Gastrocnemius medialis (tissue), 4 donors: ENCODE measurements at places on chromosomes 7 and 10.
A peak's percentile ranks its signal among the peaks of the same experiment; 100 is the strongest.

- no peak for DNase-seq
These were observed 75.5 kb upstream of the STARD3NL start for GRCh38 chr7:38102507-38102906.

GRCh38 chr7:102170393-102170970 lies 116.2 kb upstream of the SH2B2 start:
- no peak for DNase-seq

DNA sequence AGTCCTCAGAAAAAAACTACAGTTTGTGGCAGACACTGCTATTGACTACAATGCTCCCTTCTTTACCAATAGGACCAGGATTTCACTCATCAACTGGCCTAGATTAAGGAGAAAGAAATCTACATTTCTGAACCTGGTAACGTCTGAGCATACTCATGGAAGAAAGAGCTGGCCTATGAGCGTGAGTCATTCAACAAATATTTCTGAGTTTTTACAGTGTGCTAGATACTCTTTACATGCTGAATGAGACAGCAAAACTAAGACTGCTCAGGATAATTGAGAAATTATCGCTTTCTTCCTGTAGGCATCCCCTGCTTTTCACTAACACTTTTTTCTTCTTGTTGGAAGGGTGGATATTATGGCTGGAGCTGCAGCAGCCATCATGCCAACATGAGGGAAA lies 609.7 kb downstream of the TNS3 start:
- DNase-seq = no peak

GRCh38 chr10:69315610-69316312 lies 37.5 kb downstream of the HK1 start:
- no peak for DNase-seq

DNA sequence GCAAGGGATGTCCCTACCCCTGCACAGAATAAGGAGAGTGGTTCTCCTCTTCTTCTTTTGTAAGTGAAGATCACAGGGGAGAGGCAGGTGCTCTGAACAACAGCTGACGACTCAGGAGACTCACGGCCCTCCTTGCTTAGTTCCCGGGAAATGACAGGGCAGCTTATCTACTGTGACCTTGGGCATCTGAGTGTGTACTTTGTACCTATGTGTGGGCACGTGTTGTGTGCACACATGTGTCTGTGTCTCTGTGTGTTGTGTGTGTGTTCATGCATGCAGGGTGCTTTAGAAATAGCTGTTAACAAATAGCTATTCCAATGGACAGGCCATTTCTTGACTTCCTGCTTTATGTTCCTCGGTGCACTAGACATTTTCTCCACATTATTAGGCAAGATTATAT lies 80.5 kb upstream of the NPS start:
- no peak for DNase-seq

DNA sequence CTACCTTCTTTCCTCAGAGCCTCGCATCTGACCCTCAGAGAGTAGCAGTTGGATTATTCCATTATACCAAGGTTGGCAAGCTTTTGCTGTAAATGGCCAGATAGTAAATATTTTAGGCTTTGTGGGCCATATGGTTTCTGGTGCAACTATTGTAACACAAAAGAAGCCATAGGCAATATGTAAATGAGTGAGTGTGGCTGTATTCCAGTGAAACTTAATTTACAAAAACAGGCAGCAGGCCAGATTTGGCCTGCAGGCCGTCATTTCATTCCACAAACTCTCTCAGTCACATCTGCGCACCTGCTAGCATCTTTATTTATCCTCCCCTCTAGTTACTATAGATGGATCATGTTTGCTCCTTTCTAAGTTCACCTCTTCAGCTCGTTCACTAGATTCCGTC lies 6.7 kb downstream of the ZNF518A start:
- no peak for DNase-seq

- DNase-seq = peak; percentile 56
These were observed 68.8 kb downstream of the KIAA1217 start for GRCh38 chr10:24277771-24278170.

- DNase-seq = no peak
These were observed 288.4 kb downstream of the KCNMA1 start for GRCh38 chr10:77349226-77349625.

DNA sequence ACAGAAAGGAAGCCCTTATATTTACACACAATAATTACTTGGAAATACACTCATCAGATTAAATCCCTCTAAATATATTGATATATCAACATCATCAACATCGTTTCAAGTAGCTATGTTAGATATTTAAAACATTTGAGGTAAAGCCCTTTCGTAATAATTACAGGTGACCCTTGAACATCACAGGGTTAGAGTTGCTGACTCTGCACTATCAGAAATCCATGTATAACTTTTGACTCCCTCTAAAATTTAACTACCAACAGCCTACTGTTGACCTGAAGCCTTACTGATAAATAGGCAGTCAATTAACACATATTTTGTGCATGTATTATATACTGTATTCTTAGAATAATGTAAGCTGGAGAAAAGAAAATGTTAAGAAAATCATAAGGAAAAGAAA lies 34.6 kb upstream of the LRRN3 start:
- DNase-seq = no peak

DNA sequence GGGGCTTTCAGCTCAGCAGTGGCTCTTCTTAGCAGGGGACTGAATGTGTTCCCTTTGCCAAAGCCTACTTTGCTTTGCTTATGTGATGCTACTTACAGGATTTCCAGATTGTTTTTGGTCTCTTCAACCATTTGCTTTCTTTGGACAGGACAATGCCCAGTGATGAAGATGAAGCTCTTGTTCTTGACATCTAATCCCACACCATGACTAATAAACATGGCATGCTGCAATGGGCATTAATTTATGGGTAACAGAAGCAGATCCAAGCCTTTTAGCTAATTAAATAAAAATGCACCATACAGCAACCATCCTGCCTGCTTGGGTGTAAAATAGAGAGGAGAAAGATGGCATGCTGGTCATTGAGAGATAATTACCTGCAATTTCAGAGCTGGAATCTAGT lies 175.5 kb upstream of the ITGB1 start:
- no peak for DNase-seq

DNA sequence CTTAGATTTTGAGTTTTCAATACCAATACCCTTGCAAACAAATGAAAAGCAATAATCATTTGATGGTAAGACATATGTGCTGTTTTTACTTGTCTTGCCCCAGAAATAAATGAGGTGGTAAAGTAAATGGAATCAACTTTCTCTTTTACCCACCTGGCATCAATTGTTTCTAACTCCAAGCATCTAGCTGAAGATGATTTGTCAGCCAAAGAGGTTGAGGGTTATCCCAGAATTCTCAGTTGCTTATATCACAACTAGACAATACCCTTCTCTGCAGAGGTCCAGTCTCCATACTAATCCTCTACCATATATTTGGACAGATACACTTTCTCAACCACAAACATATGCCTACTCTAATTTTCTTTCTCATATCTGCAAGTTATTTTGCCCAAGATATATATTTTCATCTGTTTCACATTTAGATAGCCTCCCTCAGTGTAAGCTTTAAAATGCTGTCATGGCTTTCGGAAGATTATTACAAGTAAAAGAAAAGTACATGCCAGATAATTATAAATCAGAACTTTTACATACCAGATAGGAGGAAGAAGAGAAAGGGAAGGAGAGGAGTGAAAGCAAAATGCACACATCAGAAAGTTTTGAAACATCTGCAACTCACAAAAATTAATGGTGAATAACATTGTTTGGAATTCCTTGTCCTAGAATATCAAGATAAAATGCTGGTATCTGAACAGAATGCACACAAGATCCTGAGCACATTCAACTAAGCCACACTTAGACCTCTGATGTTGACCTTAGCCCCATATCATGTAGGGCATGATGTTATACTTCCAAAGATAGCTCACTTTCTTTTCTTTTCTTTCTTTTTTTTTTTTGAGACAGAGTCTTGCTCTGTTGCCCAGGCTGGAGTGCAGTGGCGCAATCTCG lies 146.6 kb downstream of the REEP3 start:
- no peak for DNase-seq

DNA sequence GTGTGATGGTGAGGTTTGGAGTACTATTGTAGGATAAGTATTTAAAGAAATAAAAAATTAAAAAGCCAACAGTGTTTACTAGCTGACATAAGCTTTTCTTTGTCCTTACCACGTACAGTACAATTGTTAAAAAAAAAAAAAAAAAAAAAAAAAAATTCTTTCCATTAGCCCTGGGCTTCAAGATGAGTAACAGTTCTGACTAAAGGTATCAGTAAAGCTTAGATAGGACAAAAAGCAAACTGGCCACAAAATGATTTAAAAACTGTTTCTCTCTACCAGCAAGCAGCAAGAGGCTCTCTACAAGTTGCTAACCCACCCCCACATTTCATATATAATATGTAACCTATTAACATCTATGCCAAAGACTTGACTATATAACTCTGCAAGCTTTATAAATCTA lies 17.5 kb downstream of the HYCC1 start:
- DNase-seq = no peak

- no peak for DNase-seq
These were observed 23.3 kb upstream of the STEAP2 start for GRCh38 chr7:90188281-90188680.

GRCh38 chr7:37191797-37192196 lies 256.9 kb downstream of the ELMO1 start:
- DNase-seq = no peak

GRCh38 chr7:150410131-150410530 lies 31.0 kb downstream of the ZNF775 start:
- DNase-seq = no peak

DNA sequence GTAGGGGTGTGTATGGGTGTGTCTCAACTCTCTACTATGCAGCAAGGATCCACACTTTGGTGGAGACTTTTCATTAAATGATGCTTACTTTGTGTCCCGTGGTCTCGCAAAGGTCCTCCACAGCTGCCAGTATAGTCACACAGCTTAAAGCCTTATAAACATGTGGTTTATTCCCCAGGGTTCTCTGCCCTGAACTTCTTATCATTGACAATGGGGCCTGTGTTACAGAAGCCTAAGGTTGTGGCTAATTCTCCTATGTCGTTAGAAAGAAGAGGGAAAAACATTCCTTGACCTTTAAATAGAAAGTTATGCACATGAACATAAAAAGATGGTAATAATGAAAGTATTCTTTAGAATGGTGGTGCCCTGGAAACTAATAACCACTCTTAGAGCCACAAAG lies 201.4 kb downstream of the INHBA start:
- no peak for DNase-seq

DNA sequence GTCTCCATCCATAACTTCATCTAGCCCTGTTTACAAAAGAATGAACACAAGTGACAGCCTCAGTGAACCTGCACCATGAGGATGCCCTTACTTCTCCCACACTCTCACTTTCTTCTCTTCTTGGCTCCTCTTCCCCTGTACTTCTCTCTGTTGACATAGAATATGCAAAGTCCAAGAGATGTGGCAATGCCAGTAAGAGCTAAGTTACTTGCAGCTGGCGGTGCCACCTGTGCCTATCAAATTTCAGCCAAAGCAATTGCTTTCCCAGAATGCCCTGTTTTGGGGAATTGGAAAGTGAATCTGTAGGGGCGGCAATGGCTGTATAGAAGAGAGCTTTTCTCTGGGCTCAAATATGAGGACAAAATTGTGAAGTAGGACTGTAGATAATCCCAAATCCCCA lies 557.8 kb downstream of the AUTS2 start:
- peak; percentile 58 for DNase-seq

GRCh38 chr7:128705891-128706333 lies 33.2 kb upstream of the CALU start:
- DNase-seq = no peak

GRCh38 chr7:157980774-157981173 lies 606.8 kb downstream of the PTPRN2 start:
- no peak for DNase-seq

DNA sequence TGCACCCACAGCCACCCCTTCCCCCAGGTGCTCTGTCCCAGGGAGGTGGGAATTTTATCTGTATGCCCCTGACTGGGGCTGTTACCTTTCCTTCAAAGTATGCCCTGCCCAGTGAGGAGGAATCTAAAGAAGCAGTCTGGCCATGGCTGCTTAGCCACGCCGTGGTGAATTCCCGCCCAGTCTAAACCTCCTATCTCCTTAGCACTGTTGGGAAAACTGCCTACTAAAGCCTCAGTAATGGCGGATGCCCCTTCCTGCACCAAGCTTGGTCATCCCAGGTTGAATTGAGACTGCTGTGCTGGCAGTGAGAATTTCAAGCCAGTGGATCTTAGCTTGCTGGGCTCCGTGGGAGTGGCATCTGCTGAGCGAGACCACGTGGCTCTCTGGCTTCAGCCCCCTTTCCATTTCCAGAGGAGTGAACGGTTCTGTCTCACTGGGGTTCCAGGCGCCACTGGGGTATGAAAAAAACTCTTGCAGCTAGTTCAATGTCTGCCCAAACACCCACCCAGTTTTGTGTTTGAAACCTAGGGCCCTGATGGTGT lies 87.2 kb downstream of the ABCC2 start:
- no peak for DNase-seq

GRCh38 chr7:78609281-78609680 lies 810.7 kb downstream of the PHTF2 start:
- no peak for DNase-seq

GRCh38 chr10:52533986-52534385 lies 219.9 kb downstream of the DKK1 start:
- DNase-seq = no peak

DNA sequence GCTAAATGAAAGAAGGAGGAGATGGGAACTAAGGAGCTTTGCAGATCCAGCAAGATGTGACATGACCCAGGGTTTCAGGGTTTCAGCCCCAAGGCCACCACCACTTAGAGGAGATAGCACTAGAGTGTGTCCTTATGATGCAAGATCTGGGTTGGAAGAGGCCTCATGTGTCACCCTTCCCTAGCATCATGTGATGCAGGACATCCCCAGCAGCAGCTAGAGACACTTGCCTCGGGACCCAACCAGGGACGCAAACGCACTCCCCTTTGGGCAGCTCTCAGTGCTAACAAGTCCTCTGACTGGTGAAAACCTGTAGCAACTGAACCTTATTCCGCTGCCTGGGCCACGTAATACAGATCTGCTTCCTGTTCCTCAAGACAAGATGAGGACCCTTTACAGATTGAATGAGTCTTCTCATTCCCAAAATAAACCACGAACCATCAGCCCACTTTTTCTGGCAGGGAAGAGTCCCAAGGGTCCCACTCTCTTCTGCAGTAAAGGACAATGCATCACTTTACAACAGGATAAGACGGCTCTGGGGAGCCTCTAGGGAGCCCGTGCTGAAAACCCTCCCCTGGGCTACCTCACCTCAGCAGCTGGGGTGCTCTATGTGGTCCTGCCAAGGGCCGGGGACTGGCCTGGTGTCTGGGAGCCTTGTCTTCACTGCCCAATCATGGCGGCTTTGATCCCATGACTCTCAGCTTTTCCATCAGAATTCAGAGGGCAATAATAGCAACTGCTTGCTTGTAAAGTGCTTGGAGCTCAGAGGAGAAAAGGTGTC lies 44.8 kb upstream of the GDF10 start:
- no peak for DNase-seq

GRCh38 chr7:68256295-68256694 lies 1259.7 kb downstream of the TYW1 start:
- DNase-seq = no peak
